Amniotic stem cell (primary cell): ENCODE measurements at places on chromosomes 2 and 18.
A peak's percentile ranks its signal among the peaks of the same experiment; 100 is the strongest.

- no peak for DNase-seq
Observed at GRCh38 chr18:44789710-44790109, 109.0 kb downstream of the SETBP1 start.

DNA sequence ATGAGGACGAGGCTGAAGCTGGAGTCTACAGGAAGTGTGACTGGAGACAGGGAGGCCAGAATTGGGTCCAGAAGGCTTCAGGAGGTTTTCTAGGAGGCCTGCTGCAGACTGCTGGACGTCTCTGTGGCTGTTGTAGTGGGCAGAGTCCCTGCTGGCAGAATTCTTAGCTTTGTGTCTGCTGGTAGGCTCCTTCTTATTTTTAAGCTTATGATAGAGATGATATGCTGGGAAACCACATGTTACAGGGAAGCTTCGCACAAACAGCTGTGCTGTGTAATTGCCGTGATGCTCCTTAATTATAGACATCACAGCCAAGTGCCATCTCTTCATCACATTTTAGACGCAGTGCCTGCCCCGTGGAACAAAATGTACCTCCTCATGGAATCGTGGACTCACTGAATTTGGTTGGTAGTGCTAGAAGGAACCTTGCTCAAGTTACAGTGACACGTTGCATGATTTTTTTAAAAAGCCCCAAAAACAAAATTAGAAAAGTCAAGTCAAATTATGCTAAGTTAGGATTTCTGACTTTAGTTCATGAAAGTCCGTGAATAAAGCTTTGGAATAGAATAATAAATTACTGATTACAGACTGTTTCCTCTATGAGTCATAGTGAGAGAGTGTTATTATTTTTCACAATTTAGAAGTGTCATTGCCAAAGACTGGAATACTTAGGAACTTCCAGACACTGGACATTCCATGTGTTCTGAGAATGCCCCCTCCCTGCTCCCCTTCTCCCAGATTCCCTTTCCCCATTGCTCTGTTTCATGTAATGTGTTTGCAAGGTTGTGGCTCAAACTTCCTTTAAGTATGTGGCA is 144.1 kb downstream of the FHOD3 start:
- peak; percentile 29 for DNase-seq

DNA sequence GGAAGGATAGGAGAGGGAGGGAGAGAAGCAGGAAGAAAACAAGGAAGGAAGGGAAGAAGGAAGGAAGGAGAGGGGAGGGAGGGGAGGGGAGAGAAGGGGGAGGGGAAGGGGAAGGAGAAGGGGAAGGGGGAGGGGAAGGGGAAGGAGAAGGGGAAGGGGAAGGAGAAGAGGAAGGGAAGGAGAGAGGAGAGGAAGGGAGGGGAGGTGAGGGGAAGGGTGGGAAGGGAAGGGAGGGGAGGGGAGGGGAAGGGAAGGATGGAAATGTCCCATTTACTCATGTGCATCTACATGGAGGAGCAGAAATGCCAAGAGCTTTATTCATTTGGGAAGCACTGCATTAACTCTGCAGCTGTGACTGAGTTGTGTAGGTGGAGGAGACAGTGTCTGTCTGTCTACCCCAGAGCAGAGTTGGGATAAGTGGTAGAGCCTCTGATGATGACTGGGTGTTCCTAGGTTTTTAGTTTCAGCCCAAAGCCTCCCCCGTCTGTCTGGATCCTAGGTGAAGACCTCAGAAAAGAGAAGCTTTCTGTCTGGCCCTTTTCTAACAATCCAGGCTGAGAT is 131.3 kb downstream of the COL6A3 start:
- no peak for DNase-seq

DNA sequence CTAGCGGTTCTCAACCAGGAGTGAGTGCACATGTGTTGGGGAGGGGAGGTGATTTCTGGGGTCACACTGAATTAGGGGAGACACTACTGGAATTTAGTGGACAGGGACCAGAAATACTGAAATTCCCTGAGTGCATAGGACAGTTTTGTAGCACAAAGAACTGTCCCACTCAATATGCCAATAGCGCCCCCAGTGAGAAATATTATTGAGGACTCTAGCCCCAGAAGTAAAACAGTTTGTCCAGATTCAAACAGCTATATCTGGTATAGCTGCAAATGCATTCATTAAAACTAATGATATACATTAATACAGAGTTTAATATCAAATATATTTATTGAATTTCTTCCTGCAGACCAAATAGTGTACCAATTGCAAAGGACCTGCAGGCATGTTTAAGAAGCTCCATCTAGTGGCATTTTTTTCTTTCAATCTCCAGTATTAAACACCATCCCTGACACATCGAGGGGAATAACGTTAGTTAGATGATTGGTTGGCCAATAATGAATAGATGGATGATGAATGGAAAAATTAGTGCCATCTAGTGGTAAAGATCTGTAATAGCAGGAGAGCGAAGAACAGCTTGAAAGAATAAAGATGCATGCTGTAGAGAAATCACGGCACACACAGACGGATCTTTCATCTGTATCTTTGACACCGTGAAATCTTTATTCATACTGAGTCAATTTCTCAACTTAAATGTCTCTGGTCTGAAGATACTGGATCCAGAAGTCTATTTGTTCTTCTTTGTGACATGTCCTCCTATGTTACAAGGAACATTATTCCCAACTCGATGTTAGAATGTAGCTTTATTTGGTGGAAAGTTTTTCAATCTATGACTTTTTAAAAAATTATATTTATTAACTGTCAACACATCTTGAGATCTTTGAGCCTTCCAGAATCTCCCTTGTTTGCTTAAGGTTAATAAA is 62.5 kb downstream of the DHRS9 start:
- no peak for DNase-seq

GRCh38 chr18:43919551-43919950 is 642.3 kb upstream of the SYT4 start:
- no peak for DNase-seq

DNA sequence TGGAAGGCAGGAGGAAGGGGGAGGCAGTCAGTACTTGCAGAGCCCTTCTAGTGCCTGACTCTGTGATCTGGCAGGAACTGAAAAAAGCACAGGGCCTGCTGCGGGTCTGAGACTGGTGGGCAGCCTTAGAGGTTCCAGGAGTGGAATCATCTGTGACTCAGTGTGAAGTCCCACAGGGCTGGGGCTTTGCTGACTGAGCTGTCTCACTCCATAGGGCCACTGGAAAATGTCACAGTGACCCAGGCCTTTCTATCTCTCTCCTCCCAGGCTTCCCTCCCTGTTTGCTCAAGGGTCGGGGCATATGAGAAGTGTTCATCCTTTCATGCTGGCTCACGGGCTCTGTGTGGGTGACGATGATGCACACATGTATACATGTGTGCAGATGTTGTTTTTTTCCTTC is 47.1 kb upstream of the ZFP36L2 start:
- no peak for DNase-seq

- no peak for DNase-seq
Observed at GRCh38 chr18:28159055-28159454, 17.9 kb downstream of the CDH2 start.

- no peak for DNase-seq
Observed at GRCh38 chr2:10240161-10240681, 62.5 kb upstream of the HPCAL1 start.

DNA sequence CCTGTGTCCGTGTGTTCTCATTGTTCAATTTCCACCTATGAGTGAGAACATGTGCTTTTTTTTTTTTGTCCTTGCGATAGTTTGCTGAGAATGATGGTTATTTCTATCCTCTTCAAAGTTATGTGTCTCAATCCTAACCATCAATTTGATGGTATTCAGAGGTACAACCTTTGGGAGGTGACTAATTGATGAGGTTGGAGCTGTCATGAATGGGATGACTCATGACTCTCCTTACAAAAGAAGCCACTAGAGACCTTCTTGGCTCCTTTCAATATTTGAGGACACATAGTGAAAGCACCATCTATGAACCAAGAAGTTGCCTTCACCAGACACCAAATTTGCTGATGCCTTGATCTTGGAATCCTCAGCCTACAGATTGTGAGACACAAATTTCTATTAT is 677.1 kb upstream of the DDX18 start:
- DNase-seq = no peak

DNA sequence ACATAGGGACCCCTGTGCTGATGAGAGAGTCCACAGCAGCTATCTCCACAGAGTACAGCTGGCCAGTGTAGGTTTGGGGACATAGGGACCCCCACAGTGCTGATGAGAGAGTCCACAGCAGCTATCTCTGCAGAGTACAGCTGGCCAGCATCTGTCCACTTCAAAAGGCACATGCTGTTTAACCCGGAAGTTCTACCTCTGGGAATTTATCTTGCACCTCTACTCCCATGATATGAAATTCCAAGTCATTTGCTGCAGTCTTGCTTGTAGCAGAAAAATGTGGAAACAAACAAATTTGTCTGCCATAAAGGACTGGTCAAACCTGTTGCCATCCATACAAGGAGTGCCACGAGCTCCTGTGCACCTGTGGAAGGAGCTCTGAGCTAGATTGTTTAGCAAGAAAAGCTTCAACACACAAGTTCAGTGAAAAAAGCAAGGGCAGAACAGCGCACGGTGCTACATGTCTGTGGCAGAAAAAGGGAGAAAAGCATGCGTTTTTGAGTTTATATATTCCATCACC is 33.1 kb downstream of the LRRFIP1 start:
- no peak for DNase-seq

DNA sequence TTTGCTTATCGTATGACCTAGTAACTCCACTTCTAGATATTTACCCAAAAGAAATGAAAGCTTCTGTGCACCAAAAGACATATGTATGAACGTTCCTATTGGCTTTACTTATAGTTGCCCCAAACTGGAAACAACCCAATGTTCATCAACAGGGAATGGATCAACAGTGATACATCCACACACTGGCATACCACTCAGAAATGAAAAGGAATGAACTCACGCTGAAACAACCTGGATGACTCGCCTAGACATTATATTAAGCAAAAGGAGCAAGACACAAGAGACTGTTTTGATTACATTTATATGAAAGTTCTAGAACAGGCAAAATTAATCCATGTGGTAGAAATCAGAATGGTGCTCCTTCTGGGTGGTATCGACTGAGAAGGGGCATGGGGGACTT is 18.9 kb downstream of the ADRA2B start:
- no peak for DNase-seq

DNA sequence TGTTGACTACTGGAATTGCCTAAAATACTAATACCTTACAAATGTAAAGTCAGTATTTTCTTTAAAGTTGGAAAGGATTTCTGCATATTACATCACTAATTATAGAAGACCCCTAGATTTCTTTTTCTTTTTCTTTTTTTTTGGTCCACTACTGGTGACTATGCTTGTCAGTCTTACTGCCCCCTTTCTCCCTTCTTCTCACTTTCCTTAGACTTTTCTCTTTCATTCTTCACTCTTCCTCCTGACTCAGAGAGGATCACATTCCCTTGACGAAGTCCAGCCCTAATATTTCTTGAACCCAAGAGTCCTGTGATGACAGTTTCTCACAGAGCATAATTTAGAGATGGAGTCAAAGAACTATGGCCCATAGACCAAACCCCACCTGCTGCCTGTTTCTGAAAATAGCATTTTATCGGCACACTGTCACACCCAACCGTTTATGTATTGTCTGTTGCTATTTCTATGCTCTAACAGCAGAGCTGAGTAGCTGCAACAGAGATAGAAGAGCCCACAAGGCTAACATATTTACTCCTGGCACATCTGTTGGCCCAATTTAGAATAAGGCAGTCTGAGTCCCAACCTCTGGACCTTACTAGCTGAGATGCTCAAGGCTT is 40.6 kb upstream of the RIOK3 start:
- no peak for DNase-seq

- no peak for DNase-seq
Observed at GRCh38 chr2:202944408-202944807, 32.3 kb downstream of the CARF start.

DNA sequence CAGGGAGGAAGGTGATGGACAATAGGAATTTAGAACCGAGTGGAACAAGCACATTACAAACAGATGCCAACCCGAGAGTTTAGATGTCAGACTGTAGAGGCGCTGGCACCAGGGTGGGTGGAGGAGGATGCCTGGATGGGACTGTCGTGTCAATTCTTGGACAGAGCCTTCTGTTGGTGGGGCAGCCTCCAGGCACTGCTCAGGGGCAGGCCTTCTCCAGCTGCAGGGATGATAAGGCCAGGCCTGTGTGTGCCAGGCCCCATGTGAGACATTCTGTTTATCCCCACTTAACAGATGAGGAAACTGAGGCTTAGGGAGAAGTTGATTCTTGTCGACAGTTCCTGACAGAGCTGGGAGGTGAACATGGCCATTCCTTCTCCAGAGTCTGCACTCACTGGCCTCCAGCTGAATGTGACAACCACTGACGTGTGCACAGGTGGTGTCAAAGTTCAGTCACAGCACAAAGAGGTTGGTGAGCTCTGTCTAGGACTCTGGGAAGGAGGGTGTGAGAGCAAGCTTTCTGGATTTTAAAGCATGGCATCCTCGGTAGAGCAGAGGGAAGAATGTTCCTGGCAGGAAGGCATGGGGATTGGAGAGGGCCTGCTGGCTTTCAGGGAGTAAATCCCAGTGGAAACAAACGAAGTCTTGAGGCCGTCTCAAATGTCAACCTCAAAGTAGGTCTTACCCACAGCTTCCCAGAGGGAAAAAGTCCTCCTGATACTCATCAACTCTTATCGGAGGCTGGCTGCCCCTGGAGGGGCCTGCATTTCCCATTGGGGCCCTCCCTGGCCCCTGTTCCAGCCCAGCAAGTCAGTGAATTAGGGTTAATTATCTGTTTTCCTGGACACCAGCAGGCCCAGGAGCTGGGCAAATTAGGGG is 52.4 kb downstream of the GLI2 start:
- DNase-seq = no peak

- DNase-seq = no peak
Observed at GRCh38 chr2:165410276-165410675, 59.2 kb upstream of the CSRNP3 start.

DNA sequence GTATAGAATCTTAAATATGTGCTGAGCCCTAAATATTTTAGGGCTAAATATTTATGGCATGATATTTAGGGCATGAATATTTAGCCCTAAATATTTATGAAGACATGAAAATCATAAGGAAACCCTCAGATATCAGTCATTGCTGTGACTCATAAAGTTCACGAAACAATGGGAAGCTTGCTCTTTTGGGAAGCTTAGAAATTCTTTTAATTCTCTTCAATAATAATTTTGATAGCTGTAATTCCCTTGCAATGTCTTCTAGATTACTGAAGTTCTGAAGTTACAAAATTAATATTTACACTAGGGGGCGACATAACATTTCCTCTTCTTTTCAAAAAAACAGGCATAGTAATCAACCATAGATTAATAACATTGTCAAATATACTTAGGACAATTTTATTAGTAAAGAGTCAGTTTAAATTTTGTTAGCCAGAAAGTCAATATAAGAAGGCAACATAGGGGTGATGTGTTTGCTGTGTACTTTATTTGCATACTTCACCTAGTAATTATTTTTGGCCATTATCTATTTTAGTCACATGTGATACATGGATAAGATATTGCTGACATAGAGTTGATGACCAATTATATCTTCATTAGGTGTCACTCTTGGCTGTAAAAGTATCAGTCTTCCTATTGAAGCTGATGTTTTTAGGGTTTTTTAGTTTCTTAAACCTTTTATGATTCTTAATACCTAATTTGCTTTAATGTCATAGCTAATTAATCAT is 13.2 kb downstream of the ZNF804A start:
- DNase-seq = peak; percentile 19
